ENCODE measurements at places on chromosomes 16 and 17.

- no peak for DNase-seq
These were observed 8.5 kb upstream of the KLHL11 start for GRCh38 chr17:41873559-41874292.

DNA sequence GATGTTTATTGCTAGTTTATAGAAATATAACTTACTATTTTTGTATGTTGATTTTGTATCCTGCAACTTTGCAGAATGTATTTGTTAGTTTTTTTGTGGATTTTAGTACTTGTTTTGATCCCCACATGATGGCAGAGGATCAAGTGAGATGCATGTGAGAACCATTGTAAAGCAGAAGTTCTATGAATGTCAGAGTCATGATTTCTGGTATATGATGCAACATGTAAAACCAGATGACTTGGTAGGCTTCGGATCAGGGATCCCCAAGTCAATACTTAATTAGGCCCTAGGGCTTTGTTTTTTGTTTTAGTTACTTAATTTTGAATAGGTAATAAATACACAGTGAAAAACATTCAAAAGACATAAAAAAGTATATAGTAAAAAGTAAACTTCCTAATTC lies 45.8 kb downstream of the ESRP2 start:
- DNase-seq, result no peak

DNA sequence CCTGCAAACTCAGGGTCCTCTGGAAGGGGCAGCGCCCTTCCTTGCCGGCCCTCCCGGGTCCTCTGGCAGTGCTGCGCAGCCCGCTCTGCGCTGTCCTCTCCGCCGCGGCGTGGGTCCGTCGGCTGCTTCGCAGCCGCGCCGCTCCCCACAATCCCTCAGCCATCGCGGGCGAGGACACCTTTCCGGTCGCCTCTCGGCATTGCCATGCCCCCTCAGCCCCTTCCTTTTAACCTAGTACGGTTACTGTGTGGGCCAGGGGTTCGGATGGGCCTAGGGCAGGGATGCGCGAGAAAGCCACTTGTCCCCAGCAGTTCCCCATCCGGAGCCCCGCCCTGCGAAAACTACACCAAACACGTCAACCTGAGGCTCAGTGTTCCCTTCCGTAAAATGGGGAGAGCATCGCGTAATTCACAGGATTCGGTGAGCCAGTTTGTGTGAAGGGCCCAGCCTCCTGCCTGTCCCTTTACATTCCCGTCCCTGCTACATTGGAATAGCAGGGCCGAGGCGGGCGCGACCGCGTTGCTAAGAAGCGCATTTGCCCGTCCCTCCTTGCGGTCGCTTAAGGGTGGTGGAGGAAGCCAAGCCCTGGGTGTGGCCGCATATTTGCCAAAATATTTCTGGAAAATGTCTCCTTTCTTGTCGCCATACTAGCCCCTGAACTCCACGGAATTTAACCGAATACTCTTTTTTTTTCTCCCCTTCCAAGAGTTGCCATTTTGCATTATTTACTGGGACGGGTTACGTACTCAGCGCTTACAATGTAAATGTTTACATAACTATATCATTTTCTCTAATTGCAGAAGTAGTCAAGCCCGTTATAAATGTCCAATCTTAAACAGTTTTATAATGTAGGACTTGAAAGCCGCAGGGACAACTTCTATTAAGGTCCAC lies 13.2 kb downstream of the COPZ2 start:
- peak; percentile 25 for DNase-seq

DNA sequence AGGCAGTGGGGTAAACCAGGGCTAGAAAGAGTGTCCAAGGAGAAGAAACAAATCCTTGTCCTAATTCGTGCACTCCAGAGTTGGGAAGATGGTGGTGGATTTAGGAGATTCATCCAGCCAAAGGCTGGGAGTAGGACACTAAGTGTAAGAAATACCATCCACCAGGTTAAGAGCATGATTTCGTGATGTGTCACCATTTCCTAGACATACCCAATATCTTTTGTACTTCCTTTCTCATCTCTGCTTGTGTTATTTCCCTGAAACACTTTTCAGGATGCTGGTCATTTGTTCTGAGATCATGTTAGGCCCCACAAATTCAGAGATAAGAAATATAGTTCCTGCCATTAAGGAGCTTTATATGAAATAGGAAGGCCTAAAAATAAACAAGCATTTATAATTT lies 106.3 kb upstream of the HLF start:
- DNase-seq, result no peak

- DNase-seq, result no peak
These were observed 73.9 kb downstream of the CDH13 start for GRCh38 chr16:82700541-82701235.

DNA sequence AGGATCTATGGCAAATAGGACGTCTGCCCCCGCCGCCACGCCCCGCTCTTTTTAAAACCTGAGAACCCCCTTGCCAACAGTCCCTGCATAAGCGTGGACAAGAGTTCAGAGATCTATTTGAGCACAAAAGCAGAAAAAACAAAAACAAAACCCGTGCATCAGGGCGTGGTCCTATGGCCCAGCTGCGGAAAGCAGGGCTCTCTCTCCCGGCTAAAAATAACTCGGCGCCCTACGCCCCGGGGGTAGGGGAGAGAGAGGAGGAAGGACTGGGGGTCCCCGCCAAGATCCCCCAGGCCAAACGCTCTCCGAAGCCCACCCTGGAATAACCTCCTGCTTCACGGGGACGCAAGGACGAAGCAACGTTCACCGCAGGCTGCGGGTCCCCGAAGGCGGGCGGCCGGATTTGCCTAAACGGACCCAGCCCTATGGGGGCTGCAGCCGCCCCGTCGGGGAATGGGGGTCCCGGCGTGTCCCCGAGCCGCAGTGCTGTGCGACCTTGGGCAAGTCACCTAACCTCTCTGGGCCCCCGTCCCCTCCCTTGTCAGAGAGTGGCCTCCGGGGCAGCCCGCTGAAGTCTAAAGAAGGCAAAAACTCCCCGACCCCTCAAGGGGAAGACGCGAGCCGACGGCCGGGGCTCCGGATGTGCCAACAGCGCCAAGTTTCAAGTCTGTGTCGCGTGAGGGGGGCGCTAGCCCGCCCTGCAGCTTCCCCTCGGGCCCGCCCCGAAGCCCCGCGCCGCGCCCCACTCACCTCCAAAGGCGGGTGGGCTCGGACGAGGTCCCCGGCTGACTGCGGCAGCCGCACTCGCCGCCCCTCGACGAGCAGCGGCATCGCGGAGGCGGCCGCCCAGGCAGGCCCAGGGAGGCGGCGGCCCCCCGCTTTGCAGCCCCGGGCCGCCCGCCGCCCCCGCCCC lies 477 bp downstream of the NTAN1 start:
- no peak for DNase-seq

DNA sequence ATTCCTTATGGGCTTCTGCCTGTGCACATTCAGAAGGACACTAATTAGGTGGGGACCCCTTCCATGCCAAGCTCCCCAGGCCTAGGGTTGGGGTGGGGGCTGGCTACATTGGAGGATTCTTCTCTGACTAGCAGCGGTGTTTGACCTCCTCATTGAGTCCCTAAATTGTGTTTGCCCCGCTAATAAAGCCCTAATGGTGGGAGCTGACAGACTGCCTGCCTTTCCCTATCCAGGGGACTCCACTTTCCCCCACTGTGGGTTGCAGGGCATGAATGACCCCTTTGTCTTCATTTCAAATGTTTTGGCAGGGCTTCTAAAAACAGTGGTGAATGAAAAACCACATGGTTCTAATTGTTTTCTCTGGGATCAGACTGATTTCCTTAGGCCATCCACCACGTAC lies 476.8 kb upstream of the CDH11 start:
- no peak for DNase-seq

GRCh38 chr17:79946352-79947231 lies 89.1 kb downstream of the TBC1D16 start:
- DNase-seq, result no peak

GRCh38 chr17:27569884-27570577 lies 61.0 kb upstream of the LGALS9 start:
- DNase-seq, result no peak

DNA sequence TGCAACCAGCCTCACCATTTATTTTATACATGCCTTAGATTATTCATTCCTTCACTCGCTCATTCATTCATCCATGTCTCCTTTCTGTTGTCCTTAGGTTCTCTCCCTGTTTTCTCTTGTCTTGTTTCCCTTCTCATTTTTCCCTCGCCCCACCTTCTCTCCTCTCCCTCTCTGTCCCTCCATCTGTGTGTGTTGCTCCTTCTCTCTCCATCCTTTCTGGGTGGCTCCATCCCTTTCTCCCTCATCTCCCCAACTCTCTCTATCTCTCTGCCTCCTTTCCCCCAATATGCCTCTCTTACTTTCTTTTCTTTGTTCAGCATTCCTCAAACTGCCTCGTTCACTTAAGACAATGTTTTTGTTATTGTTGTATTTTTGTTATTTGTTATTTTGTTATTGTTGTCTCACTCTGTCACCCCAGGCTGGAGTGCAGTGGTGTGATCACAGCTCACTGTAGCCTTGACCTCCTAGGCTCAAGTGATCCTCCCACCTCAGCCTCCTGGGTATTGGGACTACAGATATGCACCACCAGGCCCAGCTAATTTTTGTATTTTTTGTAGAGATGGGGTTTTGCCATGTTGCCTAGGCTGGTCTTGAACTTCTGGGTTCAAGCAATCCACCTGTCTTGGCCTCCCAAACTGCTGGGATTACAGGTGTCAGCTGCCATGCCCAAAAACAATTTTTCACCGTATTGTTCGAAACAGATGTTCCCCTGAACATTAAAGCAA lies 14.4 kb downstream of the SOCS1 start:
- no peak for DNase-seq

DNA sequence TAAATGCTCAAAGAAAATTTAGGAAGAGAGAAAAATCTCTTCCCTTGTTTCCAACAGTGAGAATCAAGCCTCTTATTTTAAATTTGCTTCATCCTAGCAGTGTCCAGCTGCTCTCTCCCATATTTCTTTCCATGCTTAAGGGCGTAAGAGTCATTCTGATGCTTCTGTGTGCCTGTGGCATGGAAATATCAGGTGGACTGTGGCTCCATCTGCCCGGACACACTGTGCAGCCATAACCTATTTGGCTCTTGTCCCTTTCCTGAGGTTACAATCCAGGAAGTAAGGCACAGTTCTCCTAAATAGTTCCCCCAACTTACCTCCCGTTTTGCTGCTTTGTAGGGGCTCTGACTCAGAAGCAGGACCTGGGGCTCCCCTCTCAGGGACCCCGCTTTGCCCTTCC lies 6.3 kb upstream of the KRT222 start:
- no peak for DNase-seq

DNA sequence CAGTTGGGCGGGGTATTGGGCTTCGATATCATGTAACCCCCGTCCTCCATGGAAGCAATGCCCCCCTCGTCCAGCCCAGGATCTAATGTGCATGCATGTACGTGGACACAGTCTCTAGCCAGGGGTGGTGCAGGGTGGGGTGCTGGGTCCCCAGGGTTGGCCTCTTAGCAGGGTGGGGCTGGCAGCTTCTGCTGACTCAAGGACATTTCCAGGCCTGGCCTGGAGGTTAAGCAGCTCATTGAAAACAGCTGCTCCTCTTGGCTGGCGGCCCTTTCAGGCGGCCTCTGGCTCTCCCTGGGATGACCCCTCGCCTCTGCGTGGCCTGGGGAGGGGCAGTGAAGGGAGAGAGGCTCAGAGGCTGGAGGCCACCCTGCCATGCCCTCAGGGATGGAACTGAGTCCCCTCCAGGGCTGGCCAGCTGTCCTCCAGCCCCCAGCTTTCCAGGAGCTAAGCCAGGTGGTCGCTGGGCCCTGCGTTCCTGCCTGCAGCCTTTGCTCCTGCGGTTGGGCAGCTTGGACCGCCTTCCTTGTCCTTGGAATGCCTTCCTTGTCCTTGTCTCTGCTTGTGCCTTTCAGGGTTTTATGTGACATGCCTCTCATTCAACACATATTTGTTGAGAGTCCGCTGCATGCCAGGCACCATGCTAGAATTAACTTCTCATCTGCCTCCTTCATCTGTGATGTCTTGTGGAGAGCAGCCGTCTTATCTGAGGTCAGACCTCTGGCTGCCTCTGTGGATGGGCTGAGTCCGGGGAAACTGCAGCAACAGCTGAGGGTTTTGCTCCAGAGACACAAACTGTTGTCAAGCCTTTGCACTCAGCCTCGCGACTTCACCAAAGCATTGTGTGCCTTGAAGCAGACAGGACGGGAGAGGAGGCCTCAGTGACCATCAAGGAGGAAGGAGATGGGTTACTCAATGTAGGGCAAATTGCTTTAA lies 26.6 kb downstream of the MRC2 start:
- no peak for DNase-seq

DNA sequence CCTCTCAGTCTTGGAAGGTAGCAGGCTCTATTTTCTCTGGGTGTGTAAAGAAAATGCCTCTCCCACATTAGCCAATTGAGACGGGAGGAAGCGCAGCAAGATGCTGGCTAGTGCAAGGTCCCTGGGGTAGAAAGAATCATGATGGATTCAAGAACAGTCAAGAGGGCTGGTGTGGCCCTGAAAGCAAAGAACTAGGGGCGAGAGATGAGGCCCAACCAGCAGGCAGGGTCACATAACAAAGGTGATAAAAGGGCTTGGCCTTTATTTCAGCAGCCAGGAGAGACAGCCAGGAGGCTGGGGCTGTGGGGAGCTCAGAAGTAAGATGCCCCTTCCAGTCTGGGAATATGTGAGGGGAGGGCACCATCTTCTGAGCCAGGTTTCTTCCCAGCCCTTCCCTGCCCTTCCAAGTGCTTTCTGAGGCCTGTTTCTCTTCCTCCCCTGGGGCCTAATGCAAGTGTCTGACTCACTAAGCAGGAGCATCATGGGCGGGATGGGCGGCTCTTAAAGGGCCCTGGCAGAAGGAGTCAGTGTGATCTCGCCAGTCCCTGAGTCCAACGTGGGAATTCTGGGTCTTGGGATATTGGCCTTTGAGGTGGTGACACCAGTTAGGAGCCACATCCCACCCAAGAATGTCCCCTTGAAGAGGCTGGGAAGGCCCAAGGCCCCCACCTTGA lies 3.9 kb upstream of the NLRC5 start:
- DNase-seq, result no peak

DNA sequence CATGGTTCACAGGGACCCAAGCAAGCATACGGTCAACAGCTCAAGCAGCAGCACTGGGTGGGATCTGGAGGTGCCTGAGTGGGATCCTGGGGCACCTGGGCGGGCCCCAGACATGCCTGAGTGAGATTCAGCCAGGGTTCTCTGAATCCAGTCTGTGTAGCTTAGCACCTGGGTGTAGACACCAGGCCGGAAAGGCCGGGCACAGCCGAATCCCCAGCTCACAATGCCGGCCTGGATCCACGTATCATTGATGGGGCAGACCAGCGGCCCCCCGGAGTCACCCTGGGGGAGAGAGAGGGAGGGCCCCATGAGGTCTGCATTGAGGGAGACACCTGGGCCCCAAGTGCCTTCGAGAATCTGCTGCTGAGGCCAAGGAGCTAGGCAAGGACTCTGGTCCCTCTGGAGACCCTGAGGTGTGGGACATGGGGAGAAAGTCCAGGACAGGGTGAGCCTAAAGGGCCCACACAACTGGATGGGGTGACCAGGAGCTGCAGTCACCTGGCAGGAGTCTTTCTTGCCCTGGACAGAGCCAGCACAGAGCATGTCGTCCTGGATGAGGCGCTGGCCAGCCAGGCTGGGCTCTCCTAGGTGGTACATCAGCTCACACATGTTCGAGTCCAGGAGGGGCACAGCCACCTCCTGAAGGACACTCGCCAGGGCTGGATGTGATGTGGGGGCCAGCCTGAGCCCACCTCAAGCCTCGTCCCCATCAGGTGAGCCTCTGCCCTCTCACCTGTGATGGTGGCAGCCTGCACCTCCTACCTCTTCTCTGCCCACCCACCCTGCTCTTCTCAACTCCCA lies 9.7 kb downstream of the ZG16B start:
- no peak for DNase-seq

- peak; percentile 37 for DNase-seq
These were observed 955 bp downstream of the ACLY start for GRCh38 chr17:41917679-41918313.

GRCh38 chr16:72939247-72939646 lies 108.7 kb downstream of the ZFHX3 start:
- DNase-seq, result no peak

- peak; percentile 60 for DNase-seq
These were observed 13.1 kb downstream of the LYRM9 start for GRCh38 chr17:27879987-27880608.
